Activated CD4-positive, alpha-beta T cell treated with anti-CD3 and anti-CD28 coated beads for 36 hours (primary cell): ENCODE measurements at places on chromosomes 6 and 20. TPM values are rescaled to one million over a fixed set of nuclear protein-coding genes. Genes with fewer than 3 reads are reported as not detected.
A peak's percentile ranks its signal among the peaks of the same experiment; 100 is the strongest.

- no peak for DNase-seq
- H3K4me1 ChIP-seq, result no peaks in the 10 kb centered on the region
- no peak overlapping the region for H3K4me3 ChIP-seq
- no peak overlapping the region for H3K27ac ChIP-seq
Measured at GRCh38 chr6:53124131-53124800, 24.4 kb downstream of the GCM1 start.

GRCh38 chr6:40906759-40907158 is 132.3 kb downstream of the UNC5CL start:
- H3K4me3 ChIP-seq, result no peak overlapping the region
- H3K27ac ChIP-seq, result no peak overlapping the region
- no peak for DNase-seq
- H3K27me3 ChIP-seq, result peaks cover 7% of the 10 kb centered on the region
- H3K36me3 ChIP-seq, result no peaks in the 10 kb centered on the region

Gene PLAGL2
- total RNA-seq, result 89.1 TPM

- DNase-seq, result no peak
- no peaks in the 10 kb centered on the region for H3K36me3 ChIP-seq
- H3K4me1 ChIP-seq, result no peaks in the 10 kb centered on the region
Measured at GRCh38 chr6:125031385-125031784, 69.1 kb downstream of the RNF217 start.

- H3K4me1 ChIP-seq, result peaks cover 31% of the 10 kb centered on the region
- peak; percentile 91 for DNase-seq
- H3K36me3 ChIP-seq, result peaks cover 60% of the 10 kb centered on the region
- H3K4me3 ChIP-seq, result peak overlapping the region; percentile 97
Measured at GRCh38 chr6:73519926-73520687, 725 bp downstream of the EEF1A1 start.

Gene ZMYND8
- 50.3 TPM for total RNA-seq

- no peak for DNase-seq
- no peak overlapping the region for H3K4me3 ChIP-seq
- H3K27ac ChIP-seq, result no peak overlapping the region
- no peaks in the 10 kb centered on the region for H3K27me3 ChIP-seq
- no peaks in the 10 kb centered on the region for H3K4me1 ChIP-seq
Measured at GRCh38 chr6:155955038-155955437, 499.4 kb upstream of the NOX3 start.

Gene ENPP1
- total RNA-seq, result 0.23 TPM

Gene ETV7
- 2.4 TPM for total RNA-seq

DNA sequence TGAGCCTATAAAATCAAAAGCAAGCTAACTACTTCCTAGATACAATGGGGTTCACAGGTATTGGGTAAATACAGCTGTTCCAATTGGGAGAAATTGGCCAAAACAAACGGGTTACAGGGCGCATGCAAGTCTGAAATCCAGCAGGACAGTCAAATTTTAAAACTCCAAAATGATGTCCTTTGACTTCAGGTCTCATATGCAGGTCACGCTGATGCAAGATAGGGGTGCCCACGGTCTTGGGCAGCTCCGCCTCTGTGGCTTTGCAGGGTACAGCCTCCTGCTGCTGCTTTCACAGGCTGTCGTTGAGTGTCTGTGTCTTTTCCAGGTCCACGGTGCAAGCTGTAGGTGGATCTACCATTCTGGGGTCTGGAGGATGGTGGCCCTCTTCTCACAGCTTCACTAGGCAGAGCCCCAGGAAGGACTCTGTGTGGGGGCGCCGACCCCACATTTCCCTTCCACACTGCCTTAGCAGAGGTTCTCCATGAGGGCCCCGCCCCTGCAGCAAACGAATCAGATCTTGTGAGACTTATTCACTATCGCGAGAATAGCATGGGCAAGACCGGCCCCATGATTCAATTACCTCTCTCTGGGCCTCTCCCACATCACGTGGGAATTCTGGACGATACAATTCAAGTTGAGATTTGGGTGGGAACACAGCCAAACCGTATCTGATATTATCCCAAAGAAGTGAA is 11.9 kb upstream of the SMIM29 start:
- peaks cover 1% of the 10 kb centered on the region for H3K36me3 ChIP-seq
- no peaks in the 10 kb centered on the region for H3K27me3 ChIP-seq
- no peak overlapping the region for H3K27ac ChIP-seq
- H3K4me3 ChIP-seq, result no peak overlapping the region
- H3K4me1 ChIP-seq, result no peaks in the 10 kb centered on the region

- DNase-seq, result peak; percentile 57
- H3K27me3 ChIP-seq, result no peaks in the 10 kb centered on the region
- peaks cover 46% of the 10 kb centered on the region for H3K36me3 ChIP-seq
Measured at GRCh38 chr6:160028487-160029275, 59.8 kb downstream of the IGF2R start.

DNA sequence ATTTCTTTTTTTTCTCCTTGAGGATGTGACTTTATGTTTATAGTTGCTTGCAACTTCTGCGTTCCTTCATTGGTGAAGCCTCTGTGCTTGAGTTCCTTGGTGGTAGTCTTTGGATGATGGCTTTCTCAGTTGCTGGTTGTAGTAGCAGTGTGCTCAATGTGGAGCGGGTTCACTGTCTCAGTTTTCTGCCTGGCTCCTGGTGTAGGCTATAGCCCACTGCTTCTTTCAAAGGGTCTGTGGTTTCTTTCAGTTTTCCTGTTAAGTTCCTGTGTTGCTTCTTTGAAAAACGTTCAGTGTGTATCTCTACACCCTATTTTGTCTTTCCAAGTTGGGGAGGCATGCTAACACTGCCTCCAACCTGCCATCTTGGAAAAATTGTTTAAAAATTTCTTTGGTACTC is 33.9 kb upstream of the ZBTB24 start:
- peak overlapping the region; percentile 79 for H3K27ac ChIP-seq
- peaks cover 31% of the 10 kb centered on the region for H3K4me1 ChIP-seq
- H3K27me3 ChIP-seq, result no peaks in the 10 kb centered on the region
- DNase-seq, result no peak

DNA sequence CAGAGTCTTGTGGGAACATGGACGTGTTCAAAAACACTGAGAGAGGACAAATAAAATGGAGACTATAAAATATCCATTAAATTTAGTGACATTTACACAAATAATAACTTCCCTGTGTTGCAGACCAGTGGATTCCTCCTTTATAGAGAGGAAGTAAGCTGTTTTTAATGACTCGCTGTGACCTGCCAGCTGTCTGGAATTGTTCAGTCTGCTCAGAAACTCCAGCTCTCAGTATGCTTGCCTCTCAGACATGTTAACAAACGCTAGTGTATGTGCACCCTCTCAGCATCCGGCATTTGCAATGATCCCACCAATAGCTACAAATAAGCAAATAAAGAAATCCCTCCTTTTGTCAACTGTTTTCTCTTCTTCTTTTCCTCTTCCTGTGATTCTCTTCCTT is 158.0 kb upstream of the TCF21 start:
- DNase-seq, result no peak
- H3K4me3 ChIP-seq, result no peak overlapping the region
- H3K36me3 ChIP-seq, result no peaks in the 10 kb centered on the region
- H3K4me1 ChIP-seq, result no peaks in the 10 kb centered on the region
- H3K27me3 ChIP-seq, result no peaks in the 10 kb centered on the region

GRCh38 chr6:83354747-83355146 is 76.1 kb downstream of the ME1 start:
- no peaks in the 10 kb centered on the region for H3K36me3 ChIP-seq
- no peaks in the 10 kb centered on the region for H3K4me1 ChIP-seq
- DNase-seq, result no peak
- no peaks in the 10 kb centered on the region for H3K27me3 ChIP-seq
- H3K4me3 ChIP-seq, result no peak overlapping the region

DNA sequence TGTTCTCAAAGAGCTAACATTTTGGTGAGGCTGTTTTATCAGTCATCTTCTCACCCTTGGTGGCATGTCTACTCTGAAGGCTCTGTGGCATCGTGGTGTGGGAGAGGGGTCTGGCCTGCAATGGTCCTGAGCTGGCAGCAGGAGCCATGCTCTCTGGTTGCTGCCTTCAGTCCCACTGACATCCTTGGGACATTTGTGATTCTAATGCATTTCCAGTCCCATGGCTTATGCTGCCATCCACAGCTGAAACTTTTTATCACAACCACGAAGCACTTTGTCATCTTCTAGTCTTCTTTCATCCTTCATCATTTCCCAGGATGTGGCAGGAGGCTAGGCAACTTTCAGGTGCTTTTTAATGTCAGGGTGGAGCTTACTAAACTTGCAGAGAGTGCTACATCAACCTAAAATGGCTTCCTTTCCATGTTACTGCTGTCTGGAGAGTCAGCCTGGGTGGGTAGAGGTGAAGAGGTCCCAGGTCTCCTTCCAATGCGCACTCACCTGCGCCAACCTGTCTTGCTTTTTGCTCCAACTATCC is 77.1 kb downstream of the GPR63 start:
- no peaks in the 10 kb centered on the region for H3K36me3 ChIP-seq
- H3K4me1 ChIP-seq, result no peaks in the 10 kb centered on the region
- H3K27me3 ChIP-seq, result peaks cover 12% of the 10 kb centered on the region
- no peak overlapping the region for H3K4me3 ChIP-seq

- H3K27me3 ChIP-seq, result peaks cover 18% of the 10 kb centered on the region
- DNase-seq, result peak; percentile 65
- no peaks in the 10 kb centered on the region for H3K36me3 ChIP-seq
- H3K4me3 ChIP-seq, result no peak overlapping the region
Measured at GRCh38 chr6:43254138-43254817, 11.0 kb downstream of the TTBK1 start.

GRCh38 chr6:4907602-4908001 is 96.2 kb downstream of the RPP40 start:
- H3K4me3 ChIP-seq, result no peak overlapping the region
- no peak overlapping the region for H3K27ac ChIP-seq
- H3K36me3 ChIP-seq, result peaks cover 18% of the 10 kb centered on the region

Gene NOX3
- total RNA-seq, result not detected

Gene SYNCRIP
- total RNA-seq, result 191 TPM

Gene CENPQ
- total RNA-seq, result 14.1 TPM

DNA sequence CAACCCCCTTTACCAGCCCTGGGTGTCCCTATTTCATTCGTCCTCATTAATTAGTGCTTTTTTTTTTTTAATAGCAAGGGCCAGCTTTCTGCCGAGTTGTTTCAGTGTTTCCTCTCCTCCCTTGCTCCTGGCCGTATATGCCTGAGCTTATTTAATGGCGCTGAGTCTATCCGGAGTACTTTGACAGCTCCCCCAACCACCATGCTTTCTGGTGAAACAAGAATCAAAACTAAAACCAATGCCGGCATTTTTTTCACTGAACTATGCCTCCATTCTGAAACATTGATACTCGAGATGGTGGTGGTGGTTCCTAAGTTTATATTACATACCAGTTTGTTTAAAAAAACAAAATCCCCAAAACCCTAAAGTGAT is 1.2 kb downstream of the DCBLD1 start:
- peak; percentile 16 for DNase-seq
- peak overlapping the region; percentile 75 for H3K4me3 ChIP-seq
- H3K27me3 ChIP-seq, result peaks cover 51% of the 10 kb centered on the region
- peak overlapping the region; percentile 27 for H3K27ac ChIP-seq
- no peaks in the 10 kb centered on the region for H3K36me3 ChIP-seq
- H3K4me1 ChIP-seq, result peaks cover 15% of the 10 kb centered on the region

DNA sequence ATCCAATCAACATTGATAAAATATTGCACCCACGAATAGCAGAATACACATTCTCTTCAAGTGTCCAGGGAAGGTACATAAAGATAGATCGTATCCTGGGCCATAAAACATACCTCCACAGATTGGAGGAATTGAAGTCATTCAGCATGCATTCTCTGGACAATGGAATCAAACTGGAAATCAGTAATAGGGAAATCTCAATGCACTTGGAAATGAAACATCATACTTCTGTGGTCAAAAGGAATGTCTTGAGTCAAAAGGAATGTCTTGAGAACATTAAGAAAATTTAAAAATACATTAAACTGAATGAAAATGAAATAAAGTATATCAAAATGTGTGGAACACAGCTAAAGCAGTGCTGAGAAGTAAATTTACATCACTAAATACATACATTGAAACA is 138.8 kb downstream of the TFAP2A start:
- H3K4me1 ChIP-seq, result no peaks in the 10 kb centered on the region
- H3K36me3 ChIP-seq, result no peaks in the 10 kb centered on the region
- peaks cover 17% of the 10 kb centered on the region for H3K27me3 ChIP-seq
- no peak overlapping the region for H3K4me3 ChIP-seq
- no peak for DNase-seq

Gene TNFRSF6B
- total RNA-seq, result 1.7 TPM

DNA sequence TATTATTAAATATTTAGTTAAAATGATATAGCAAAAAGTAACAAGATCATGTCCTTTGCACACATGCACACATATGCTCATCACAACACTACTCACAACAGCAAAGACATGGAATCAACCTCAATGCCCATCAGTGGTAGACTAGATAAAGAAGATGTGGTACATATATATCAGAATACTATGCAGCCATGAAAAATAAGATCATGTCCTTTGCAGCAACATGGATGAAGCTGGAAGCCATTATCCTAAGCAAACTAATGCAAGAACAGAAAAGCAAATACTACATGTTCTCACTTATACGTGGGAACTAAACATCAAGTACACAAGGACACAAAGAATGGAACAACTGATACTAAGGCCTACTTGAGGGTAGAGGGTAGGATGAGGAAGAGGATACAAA is 14.3 kb downstream of the AK9 start:
- H3K4me3 ChIP-seq, result no peak overlapping the region
- peaks cover 25% of the 10 kb centered on the region for H3K4me1 ChIP-seq
- no peak overlapping the region for H3K27ac ChIP-seq

DNA sequence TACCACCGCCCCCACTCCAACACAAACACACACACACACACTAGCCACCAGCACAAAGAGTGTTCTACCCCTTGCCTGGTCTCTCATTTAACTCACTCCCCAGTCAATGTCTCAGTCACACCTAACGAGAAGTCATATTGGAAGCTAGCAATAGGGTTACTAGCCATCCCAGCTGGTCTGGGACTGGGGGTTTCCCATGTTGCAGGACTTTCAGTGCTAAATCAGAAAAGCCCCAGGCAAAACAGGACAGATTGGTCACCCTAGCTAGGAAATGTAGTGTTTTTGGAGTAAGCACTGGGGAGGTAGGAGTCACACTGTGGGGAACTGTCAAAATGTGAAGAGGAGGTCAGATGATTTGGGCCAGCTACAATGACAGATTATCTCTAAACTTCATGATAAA is 158.1 kb downstream of the UNC5CL start:
- peaks cover 18% of the 10 kb centered on the region for H3K27me3 ChIP-seq
- H3K4me1 ChIP-seq, result peaks cover 14% of the 10 kb centered on the region
- H3K4me3 ChIP-seq, result no peak overlapping the region
- H3K36me3 ChIP-seq, result no peaks in the 10 kb centered on the region
- no peak for DNase-seq
- H3K27ac ChIP-seq, result no peak overlapping the region
